Ammon's horn (tissue), 1 donor: ENCODE measurements at places on chromosomes 4 and X.
A peak's percentile ranks its signal among the peaks of the same experiment; 100 is the strongest.

DNA sequence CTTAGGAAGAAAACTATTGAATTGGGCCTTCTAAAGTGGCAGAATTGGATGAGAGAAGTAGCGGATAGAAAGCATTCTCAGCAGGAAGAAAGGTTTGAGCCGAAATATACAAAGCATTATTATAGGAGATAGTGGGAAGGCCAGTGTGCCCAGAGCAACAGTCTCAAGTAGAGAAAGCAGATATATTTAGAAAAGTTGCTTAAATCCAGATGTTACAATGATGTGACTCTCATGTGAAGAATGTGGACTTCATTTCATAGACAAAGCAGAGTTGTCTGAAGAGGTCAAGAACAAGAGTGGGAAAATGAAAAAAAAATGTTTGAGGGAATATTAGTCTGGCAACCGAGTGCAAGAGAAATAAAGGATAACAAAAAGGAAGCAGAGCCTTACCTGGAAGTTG is 66.9 kb downstream of the SYNPO2 start:
- DNase-seq = no peak

- DNase-seq = no peak
These were observed 191.3 kb downstream of the SMIM20 start for GRCh38 chr4:26105337-26105736.

GRCh38 chr4:46999566-46999965 is 6.2 kb upstream of the GABRA4 start:
- no peak for DNase-seq

DNA sequence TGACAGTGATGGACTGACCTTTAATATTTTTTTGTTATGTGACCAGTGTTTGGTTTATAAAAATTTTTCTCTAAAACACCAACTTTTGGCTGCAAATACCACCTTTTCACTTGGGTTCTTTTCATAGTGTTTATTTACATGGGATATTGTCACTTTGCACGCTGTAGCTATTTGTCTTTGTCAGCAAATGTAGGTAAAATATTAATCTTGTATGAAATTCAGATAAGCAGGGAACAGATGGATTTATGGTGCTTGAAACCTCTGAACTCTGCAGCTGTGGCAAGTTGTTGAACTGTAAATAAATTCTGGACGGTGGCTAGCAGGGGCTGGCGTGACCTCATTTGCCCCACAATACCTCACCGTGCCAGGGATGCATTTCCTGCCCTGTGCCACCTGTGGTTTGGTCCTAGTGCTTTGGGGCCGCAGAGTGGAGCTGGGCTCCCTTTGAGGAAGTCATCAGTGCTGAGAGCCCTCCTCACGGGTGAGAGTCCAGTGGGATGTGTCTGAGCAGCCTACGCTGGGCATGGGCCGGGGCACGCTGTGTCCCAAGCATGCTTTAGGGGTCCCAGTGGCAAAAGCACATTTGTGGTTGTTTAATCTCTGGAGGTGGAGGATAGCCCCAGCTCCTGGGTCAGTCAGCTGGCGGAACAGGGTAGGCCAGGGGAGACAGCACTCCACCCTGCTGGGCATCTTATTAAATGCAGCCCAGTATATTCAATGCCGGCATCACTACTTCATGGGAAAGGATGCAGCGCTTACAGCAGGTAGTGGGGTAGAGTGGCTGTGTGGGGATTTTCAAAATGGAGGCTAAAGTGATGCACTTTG is 108.6 kb downstream of the TBL1X start:
- DNase-seq = no peak

DNA sequence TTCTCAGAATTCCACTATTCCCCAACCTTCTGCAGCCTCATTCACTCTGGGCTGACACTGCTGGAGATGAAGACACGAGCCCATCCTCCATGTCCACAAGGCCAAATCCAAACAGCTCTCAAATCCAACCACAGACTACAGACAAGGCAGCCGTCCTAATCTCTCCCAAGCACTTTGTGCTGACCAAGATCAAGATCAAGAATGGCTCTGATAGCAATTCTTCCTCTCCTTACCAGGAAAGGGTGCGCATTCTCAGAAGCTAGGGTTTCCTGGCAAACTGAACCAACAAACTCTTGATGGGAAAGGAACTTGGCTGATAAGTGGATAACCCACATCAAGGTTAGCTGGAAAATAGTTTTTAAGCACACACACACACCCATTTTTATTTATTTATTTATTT is 26.5 kb downstream of the RELL1 start:
- no peak for DNase-seq

GRCh38 chrX:42143866-42144592 is 220.7 kb upstream of the CASK start:
- DNase-seq = no peak

DNA sequence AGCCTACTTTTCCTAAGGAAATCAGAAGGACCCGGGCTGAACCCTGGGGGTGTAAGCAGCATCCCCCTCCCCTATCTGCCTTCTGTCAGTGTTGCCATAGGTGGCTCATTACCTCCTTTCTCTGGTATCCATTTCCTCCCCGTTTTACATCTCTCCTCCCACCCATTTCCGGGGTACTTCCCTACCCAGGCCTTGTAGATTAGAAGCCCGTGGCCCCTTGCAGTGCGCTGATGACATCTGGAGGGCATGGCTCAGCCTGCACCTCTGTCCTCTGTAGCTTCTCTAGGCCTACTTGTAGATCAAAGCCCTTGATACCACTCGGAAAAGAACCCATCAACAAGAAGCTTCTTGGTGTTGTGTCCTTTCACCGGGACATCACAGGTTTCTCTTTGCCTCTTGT is 71.8 kb downstream of the NBDY start:
- no peak for DNase-seq

- no peak for DNase-seq
These were observed 136.3 kb downstream of the COL25A1 start for GRCh38 chr4:109166126-109166525.

- no peak for DNase-seq
These were observed 97.8 kb downstream of the WFS1 start for GRCh38 chr4:6367371-6367851.

DNA sequence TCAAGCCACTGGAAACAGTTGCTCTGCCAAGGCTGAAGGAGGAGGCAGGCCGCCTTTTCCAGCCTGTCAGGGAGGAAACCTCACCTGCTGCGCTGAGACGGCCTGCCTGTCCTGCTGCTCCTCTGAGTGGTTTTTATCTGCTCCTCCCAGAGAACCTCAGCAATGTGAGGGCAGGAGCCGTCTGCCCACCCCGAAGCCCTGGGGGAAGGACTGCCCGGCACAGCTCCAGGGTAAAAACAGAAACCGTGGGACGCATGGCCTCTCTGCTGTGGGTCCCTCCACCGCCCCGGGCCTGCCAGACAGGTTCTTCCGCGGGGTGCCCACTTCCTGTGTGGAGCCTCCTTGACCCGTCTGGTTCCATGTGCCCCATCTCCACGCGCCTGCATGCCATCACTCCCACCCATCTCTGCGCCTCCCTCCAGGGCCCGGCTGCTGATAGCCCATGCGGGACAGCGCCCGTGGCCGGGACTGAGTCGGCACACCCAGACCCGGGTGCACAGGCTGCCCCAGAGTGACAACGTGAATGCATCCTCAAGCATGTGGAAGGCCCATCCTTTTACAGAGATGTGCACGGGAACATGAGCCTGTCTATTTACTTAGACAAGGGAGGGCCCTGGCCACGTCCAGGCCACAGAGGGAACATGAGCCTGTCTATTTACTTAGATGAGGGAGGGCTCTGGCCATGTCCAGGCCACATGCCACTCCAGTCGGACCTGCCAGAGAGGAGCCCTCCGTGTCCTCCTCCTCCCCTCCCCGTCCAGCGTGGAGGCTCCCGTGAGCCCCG is 4.0 kb upstream of the SLC49A3 start:
- no peak for DNase-seq

DNA sequence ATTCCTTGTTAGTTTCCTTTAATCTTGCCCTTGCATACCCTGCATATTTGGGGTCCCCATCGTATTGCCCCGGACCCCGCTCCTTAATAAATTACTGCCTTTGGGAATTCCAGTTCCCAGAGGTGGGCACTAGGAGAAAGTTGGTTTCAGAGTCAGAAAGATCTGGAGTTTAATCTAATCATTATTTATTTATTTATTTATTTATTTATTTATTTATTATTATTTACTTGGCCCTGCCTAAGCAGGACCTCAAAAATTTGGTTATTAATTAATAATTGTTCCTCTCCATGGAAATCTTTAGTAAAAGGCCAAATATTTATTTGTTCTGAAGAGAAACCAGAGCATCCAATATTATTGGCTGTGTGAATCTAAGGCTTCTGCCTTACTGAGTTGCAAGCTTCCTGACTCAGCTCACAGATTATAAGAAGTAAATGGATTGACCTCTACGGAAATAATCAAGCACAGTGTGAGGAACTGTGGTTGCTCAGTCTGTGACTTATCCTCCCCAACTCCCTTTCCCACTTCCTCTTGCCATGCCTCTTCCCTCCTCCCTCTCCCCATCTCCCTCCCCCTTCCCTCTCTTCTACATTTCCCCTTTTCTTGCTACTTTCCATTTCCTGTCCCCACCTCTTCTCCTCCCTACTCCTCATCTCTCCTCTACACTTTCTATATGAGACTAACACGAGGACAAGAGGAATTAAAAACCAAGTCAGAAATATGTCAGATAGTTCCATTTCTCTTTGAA is 61.5 kb upstream of the AP1S2 start:
- peak; percentile 25 for DNase-seq

- no peak for DNase-seq
These were observed 49.5 kb downstream of the AMELX start for GRCh38 chrX:11342673-11343072.

DNA sequence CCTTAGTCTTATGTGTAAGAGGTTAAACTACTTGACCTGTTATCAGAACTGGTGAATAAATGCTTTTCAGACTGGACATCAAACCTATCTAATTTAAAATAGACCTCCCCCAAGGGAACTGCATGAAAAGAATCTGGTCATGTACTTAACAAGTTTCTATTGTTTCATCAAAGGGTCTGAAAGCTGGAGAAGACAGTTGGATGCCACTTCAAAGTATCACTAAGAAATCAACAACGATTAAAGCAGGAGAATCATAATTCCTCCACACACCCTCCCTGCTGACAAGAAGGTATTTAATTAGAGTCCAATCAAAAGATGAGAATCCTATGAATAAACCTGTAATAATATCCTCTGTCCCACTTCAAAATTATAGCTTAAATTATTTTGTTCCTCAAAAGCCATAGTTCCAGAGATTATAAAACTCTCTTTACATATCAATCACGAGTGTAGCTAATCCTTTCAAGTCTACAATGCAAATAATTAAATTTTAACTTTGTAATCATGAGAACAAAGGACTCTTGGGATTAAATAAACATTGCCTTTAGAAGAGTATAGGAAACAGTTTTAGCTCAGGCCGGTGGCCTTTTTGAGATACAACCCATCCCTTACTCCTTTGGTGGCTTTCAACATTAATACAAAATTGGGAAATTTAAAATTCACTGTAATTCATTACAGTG is 35.1 kb downstream of the TSPAN5 start:
- no peak for DNase-seq

DNA sequence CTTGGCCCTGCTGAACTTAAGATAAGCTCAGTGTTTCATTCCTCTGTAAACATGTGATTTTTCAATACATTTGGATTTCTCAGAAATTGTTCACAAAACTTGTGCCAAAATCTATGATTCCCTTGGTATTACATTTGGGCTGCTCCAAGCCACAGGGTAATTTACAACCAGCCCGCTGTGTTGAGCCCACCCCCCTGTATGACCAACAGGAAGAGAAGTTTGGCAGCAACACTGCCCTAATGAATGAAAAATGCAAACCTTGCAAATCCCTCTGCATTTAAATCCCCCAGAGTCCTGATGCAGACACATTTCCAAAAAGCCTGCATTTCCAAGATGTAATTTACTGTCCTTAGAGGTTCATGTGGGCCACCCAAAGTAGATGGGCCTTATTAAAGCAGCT is 34.1 kb upstream of the GAB1 start:
- DNase-seq = no peak

GRCh38 chr4:24775750-24776149 is 19.6 kb upstream of the SOD3 start:
- no peak for DNase-seq

GRCh38 chrX:74272230-74272629 is 31.8 kb upstream of the ZCCHC13 start:
- DNase-seq = no peak

GRCh38 chr4:169311643-169312365 is 41.0 kb upstream of the SH3RF1 start:
- DNase-seq = peak; percentile 45

GRCh38 chr4:5203309-5203992 is 152.2 kb downstream of the STK32B start:
- DNase-seq = no peak

GRCh38 chrX:40148385-40149285 is 50.9 kb upstream of the BCOR start:
- DNase-seq = no peak

DNA sequence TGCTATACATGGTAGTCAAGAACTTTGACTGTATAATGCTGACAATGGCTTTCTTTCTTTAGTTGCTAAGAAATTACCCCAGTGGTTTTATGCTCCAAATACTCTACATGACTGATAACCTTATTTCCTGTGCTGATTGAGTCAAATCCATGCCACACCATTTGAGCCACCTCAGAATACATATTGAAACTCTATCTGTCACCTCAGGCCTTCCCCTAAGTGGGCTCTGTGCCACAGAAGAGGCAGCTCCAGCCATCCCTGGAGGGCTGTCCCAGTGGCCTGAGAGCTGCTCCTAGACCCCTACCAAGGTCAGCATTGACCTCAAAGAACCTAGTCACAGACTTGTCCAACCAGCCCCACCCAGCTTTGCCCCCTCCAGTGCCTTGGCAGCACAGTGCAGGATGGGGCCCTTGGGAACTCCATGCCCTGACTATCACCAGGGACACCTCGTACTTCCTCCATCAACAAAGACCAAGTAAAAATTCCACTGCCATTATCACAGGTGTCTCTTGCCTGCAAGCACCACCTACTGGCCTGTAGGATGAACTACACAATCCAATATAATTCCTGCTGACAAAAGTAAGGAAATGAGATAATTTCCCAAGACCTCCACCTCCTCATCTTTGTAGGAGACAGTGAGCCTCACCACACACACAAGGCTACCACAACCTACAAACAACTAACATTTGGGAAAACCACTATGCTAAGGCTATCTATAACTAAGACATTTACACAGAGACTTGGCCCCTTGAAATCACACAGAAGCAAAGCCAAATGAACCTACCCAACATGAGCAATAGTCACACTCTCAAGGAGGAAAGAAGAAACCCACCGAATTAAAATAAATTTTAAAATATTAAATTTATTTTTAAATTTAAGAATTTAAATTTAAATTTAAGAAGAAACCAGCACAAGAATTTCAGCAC is 239.9 kb downstream of the NKX6-1 start:
- DNase-seq = no peak

DNA sequence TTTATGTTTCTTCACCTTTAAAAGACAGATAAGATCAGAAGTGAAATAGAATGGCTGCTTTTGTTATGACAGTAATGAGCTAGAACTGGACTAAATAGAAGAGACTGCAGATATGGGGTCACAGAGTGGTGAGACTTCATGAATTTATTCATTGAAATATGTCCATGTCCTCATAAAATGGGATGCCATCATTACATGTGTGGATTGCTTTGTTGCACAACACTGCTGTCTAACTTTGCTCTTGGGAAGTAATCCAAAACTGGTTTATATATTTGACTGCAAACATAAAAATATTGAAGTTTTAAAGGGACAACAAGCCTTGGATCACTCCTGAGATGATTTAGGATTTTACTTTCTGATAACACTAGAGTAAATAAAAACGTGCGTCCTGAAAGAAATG is 209.2 kb upstream of the FAT4 start:
- no peak for DNase-seq

- no peak for DNase-seq
These were observed 95.2 kb upstream of the RPS6KA3 start for GRCh38 chrX:20361890-20362262.

- no peak for DNase-seq
These were observed 72.0 kb upstream of the DCLK2 start for GRCh38 chr4:150006197-150006596.
